Activated T-cell treated with anti-CD3 and anti-CD28 coated beads, Interleukin-2, amount 50 U/mL, for 72 hours (primary cell): ENCODE measurements at places on chromosomes 12 and 14. TPM values are rescaled to one million over a fixed set of nuclear protein-coding genes. Genes with fewer than 3 reads are reported as not detected.

USP44 gene
- 12.0 TPM for total RNA-seq

OR11H12 gene
- not detected for total RNA-seq

NXPH4 gene
- total RNA-seq: 2.3 TPM

CLEC4D gene
- not detected for total RNA-seq

LRIG3 gene
- total RNA-seq: not detected

TCTN2 gene
- 8.0 TPM for total RNA-seq

KTN1 gene
- total RNA-seq: 144 TPM

KRT5 gene
- total RNA-seq: not detected

NEK9 gene
- 64.1 TPM for total RNA-seq

TMEM30B gene
- total RNA-seq: 3.4 TPM

SYT1 gene
- not detected for total RNA-seq
